ENCODE measurements at places on chromosomes 1 and 21.

GRCh38 chr1:167086033-167086432 lies 4.1 kb downstream of the GPA33 start:
- DNase-seq = no peak

DNA sequence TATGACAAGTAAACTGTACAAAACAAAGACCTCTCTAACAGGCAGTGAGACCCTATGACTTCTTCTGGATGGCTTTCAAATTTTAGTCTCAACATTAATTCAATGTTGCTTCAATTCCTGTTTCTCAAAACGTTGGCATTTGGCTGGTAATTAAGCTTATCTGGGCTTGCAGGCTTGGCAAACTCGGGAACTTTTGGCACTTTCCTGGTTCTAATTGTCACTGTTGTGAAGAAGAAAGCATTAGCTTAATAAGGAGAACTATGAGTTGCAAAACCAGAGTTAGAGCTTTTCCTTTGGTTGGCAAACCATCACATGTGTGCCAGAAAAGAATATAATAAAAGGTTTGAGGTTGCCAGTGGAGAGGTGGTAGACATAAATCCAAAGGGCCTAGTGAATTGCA lies 698.3 kb downstream of the LRRIQ3 start:
- no peak for DNase-seq

GRCh38 chr1:93180723-93181613 lies at the start of gene CCDC18:
Gene CCDC18 (plus strand): TSS chr1:93180724. CDS start chr1:93183362, 2,638 bp downstream.
- DNase-seq = peak; percentile 42

DNA sequence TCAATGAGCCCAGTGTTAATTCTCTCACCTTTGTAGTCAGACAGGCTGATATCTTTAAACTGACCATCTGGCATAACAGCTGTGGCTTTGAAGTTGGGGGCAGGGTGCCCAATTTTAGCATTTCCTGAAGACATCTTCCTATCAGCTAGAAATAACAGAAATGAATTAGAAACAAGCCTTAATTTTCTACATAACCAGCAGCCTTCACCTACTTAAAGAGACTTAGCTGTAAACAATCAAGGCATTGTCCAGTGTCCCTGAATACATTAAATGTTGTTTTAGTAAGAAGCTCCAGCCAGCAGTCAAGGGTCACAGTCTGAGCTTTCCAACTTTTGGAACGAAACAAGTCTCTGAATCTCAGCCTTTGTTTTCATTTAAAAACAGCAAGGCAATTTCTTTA lies 2.8 kb downstream of the PRDX1 start:
- peak; percentile 67 for DNase-seq

DNA sequence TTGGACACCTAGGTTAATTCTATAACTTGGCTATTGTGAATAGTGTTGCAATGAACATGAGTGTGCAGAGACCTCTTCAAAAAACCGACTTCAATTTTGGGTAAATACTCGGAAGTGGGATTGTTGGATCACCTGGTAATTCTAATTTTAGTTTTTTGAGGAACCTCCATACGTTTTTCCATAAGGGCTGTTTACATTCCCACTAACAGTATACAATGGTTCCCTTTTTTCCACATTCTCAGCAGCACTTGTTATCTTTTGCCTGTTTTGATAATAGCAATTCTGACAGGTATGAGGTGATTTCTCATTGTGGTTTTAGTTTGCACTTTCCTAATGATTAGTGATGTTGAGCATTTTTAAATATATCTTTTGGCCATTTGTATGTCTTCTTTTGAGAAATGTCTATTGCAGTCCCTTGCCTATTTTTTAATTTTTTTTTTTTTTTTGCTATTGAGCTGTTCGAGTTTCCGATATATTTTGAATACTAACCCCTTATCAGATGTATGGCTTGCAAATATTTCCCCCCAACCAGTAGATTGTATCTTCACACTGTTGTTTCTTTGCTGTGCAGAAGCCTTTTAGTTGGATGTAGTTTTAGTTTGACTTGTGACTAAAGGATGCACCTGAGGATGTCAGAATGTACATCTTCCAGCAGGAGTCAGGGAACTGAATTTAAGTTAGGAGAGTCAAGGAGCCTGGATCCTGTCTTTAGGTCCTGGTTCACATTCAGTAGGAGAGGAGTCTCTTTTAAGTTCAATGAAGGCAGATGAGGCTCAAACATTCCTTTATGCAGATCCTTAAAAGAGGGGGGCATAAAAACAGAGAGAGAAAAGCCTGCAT lies 120.0 kb downstream of the S1PR1 start:
- DNase-seq = no peak

GRCh38 chr1:24341260-24341659 lies 22.1 kb downstream of the GRHL3 start:
- DNase-seq = no peak

- DNase-seq = no peak
These were observed 67.3 kb upstream of the BCL10 start for GRCh38 chr1:85343612-85344255.

- no peak for DNase-seq
These were observed 15.3 kb downstream of the IFI16 start for GRCh38 chr1:159025043-159025442.

DNA sequence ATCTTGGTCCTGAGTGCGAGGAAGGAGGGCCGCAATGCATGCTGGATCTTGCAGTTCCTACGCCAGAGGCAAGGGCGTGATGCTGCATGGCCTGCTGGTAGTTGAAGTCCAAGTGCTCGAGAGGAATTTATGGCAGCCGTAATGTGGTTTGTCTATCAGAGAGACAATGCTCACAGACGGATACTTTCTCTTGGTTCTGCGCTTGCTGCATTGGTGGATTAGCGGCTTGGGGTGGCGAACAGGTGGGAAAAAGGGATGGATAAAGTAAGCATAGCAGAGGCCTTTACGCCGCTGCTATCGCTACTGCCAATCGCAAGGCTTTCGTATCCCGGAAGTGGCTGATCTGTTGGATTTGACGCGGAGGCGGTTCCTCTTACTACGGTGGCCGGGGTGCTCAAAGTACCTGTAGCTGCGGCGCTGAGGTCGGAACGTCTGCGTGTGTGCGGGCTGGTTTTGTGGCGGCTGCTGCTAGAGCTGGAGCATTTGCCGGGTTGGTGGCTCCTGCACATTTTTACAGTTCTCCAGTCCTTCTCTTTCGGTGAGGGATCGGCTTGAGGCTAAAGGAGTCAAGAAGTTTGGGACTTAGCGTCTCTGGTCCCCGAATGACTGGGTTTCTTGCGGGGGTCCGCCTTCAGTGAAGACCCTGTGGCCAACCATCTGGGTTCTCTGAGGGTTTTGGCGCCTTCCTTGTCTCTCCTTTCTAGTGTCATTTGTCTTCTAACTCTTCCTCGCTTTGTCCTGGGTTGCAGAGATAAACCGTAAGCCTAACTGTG lies at the start of gene ATG4C:
Gene ATG4C (plus strand): TSS at position 397 of the 773 bp plus-strand sequence. CDS start 19,655 bp downstream, outside the sequence.
- peak; percentile 98 for DNase-seq

GRCh38 chr1:36284061-36284460 lies 22.1 kb upstream of the SH3D21 start:
- DNase-seq = no peak

- DNase-seq = no peak
These were observed 287.8 kb upstream of the CHRM3 start for GRCh38 chr1:239098400-239099037.

- DNase-seq = no peak
These were observed 12.7 kb downstream of the VSIG8 start for GRCh38 chr1:159849626-159850366.

Measured in MM.1S (cell line).